ENCODE measurements at places on chromosomes 13 and 19.

DNA sequence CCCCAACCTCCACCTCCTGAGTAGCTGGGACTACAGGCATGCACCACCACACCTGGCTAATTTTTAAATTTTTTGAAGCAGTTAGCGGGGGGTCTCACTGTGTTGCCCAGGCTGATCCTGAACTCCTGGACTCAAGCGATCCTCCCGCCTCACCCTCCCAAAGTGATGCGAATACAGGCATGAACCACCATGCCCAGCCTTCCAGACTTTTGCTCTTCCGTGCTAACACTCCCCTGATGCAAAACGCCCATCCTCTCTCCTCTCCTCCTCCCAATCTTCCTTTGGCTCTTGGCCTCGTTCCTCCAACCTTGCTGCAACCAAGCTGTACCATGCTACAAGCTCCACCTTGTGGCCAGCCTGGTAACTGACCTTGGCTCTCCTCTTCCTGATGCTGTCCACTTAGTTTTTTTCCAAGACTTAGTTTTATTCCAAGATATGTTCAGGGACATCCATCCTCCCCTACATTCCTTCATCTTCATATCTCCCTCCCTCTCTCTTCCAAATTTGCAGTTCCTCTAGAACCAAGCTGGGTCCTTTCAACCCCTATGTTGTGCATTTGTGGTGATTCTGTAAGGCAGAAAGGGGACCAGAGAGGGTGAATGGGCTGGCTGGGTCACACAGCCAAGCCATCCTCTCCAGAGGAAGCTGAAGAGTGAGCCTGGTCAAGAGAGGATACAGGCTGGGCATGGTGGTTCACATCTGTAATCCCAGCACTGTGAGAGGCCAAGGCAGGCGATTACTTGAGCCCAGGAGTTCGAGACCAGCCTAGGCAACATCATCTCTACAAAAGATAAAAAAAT, 32.8 kb downstream of the TINCR start:
- DNase-seq = no peak

DNA sequence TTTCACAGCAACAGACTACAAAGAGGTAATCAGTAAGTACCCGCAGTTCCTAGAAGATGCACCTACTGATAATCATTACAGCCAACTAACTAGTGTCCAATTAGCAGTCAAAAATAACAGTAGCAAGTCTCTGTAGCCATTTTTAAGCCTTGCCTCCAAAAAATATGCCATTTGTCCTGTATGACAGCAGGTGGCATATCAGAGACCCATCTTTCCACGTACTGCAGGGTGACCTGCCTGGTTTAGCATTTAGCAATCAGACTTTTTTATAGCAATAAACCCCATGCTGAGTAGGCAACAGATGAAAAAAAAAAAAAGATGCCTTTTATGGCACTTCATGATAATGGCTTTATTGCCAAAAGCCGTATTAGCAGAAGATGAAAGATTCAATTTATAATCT, 155.3 kb upstream of the LSM14A start:
- DNase-seq = no peak

- DNase-seq = no peak
These were observed 762.1 kb upstream of the ARGLU1 start for GRCh38 chr13:107329991-107330390.

DNA sequence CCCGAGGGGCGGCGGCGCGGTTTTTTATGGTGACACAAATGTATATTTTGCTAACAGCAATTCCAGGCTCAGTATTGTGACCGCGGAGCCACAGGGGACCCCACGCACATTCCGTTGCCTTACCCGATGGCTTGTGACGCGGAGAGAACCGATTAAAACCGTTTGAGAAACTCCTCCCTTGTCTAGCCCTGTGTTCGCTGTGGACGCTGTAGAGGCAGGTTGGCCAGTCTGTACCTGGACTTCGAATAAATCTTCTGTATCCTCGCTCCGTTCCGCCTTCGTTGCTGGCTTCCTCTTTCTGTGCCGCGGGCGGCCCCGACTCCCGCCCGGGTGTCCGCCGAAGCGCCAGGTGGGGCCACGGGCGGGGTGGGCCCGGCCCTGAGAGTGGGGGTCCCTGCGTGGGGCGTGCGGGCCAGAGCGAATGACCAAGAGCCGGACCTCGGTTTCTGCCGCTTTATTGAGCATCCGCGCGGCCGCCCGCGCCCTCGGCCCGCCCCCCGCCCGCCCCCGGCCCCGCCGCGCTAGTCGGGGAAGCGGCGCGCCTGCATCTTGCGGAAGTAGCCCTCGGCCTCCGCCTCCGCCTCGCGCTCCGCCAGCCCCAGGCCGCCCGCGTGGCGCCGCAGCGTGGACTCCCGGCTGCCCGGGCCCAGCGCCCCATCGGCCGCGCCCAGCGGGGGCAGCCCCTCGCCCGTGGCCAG, 9.6 kb downstream of the PLPPR3 start:
- DNase-seq = no peak

DNA sequence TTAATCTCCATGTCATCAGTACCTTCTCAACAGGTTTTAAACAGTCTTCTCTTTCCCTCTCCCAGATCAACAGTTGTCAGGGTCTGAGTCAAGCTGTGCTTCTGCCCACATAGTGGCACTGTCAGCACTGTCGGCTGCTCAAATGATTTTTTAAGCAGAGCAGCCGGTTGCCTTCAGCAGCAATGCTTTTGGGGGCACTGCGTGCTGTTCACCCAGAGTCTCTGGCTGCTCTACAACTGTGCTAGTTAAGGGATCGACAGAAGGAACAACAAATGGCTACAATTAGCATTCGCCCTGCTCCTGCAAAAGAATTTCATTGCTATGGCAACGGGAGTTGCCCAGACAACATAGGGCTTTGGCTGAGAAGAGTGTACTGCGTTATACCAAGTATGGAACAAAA, 412.9 kb downstream of the DIAPH3 start:
- DNase-seq = no peak

DNA sequence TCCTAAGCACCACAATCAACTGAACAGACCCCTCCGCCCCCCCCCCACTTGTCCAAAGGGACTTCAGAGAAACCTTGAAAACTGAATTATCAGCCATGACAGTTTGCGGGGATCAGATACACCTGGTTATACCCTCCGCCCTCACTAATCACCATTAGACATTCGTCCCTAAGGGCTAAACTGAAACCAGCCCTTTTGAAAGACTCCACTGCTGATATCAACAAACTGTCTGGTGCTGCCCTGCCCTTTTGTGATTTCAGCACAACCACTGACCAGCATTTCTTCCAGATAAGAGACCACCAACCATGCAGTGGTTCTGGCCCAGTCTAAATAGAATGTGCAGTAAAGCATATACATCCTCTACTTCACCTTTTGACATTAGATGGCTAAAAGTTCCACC, 1422.9 kb downstream of the EFNB2 start:
- DNase-seq = no peak

- DNase-seq = no peak
These were observed 5.8 kb downstream of the ARHGAP35 start for GRCh38 chr19:46866407-46867136.

DNA sequence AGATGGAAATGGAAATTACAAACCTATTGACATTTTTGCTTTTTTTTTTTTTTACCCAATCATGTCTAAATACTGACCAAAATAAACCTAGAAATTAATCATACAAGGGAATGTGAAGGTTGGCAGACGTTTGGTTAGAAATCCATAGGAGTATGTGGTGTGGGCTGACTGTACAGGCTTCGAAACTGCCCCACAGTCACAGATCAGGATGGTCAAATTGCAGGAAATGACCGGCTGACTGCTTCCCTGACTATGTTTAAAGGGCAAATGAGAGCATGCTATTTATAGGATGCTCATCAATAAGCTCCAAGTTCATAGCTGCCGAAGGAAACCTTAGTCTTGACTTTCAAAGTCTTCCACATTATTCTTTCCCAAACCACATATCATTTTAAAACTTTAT, 118.4 kb downstream of the COG6 start:
- DNase-seq = no peak

- no peak for DNase-seq
These were observed 300.8 kb downstream of the EFNB2 start for GRCh38 chr13:106234636-106235035.

DNA sequence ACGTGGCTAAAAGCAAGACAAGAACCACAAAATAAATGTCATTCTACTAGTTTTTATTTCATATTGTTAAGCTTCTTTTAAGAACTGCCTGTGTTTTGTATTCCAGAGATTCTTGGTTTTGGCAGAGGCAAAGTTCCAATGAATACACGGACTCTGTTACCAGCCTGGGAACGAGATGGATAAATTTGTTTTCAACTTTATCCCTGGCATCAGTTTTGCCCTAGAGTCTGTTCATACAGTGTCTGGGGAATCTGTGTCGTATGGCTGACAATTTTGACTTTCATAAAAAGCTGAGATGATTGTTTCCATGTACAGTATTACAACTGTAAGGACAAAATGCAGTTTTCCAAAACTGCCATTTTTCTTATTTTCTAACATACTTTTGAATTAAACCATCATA, 327.6 kb downstream of the TBC1D4 start:
- DNase-seq = no peak

- no peak for DNase-seq
These were observed 54.8 kb upstream of the TEX29 start for GRCh38 chr13:111265701-111266035.

DNA sequence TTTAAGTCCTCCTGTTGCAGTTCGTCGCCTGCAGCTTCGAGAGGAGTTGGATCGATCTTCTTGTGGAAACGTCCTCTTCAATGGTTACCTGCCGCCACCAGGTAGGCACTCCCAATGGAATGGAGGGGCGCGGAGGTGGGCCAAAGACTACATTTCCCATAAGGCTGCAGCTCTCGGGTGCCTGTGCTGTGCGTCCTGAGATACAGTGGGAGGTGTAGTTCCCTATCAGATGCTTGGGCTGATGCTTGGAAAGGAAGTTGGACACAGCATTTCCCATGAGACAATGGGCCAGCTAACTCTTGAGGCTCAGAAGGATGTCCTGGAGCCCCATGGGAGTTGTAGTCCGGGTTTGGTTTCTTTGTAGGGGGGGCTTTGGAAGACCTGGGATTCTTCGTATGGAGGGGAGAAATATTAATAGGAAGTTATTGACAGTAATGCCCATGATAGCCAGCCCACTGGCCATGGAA, 1.8 kb downstream of the SHKBP1 start:
- DNase-seq = no peak

- DNase-seq = no peak
These were observed 55.2 kb downstream of the VWA8 start for GRCh38 chr13:41905600-41906254.

DNA sequence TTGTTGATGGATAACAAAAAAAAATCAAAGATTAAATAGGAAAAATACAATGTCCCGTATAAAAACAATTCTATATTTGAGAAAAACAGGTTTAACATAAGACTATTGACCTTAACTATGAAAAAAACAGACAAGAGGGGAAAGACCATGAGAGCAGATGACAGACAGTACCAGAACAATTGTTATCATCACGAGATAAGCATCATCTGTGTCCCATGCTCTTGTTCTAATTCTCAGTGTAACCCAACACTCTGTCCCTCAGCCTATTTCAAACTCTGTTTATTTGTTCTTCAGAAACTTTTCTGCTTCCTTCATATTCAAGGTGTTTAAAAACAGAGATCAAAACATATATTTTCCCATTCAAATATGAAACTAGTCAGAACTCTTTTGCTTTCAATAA, 216.4 kb downstream of the PCDH9 start:
- DNase-seq = no peak

- DNase-seq = no peak
These were observed 6.1 kb downstream of the SBNO2 start for GRCh38 chr19:1167687-1168571.

DNA sequence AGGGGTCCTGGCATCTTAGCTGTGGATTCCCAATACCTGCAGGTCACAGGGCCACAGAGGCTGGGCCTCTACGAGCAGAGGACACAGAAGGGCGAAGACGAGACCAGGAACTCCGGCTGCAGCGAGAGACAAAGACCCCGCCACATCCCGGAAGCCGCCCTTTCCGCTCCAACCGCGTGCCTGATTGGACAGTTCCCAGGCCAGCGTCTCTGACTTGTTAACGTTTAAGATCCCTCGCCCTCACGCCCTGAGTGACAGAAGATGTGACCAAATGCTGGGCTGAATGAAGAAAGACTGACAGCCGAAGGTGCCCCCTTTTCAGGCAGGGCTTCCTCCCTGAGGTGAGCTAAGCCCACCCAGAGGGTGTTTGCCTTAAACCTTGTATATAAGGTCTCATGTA, at the start of gene ZNF98:
ZNF98 (minus strand) TSS at position 136 of the 400 bp plus-strand sequence; CDS start at position 14, 122 bp downstream.
- no peak for DNase-seq

DNA sequence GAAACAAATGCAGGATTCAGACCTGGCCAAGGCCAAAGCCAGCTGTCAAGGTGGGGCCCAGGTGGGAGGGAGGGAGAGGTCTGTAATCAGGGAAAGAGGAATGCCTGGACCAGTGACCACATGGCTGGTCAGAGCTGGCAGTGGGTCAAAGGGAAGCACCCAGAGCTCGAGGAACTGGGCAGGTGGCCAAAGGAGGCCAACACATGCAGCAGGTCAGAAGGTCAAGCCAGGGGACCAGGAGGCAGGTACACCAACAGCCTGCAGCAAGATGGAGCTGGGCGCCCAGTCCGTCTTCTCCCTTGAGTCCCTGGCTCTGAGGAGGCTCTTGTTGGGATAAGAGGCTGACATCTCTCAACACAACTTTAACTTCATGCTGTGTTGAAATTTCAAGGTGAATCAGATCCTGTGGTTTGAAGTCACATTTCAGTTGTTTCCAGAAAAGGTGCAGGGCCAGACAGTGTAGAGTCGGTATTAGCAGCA, 17.1 kb downstream of the GPATCH1 start:
- no peak for DNase-seq

GRCh38 chr13:100363285-100363711, 225.3 kb downstream of the GGACT start:
- DNase-seq = no peak

DNA sequence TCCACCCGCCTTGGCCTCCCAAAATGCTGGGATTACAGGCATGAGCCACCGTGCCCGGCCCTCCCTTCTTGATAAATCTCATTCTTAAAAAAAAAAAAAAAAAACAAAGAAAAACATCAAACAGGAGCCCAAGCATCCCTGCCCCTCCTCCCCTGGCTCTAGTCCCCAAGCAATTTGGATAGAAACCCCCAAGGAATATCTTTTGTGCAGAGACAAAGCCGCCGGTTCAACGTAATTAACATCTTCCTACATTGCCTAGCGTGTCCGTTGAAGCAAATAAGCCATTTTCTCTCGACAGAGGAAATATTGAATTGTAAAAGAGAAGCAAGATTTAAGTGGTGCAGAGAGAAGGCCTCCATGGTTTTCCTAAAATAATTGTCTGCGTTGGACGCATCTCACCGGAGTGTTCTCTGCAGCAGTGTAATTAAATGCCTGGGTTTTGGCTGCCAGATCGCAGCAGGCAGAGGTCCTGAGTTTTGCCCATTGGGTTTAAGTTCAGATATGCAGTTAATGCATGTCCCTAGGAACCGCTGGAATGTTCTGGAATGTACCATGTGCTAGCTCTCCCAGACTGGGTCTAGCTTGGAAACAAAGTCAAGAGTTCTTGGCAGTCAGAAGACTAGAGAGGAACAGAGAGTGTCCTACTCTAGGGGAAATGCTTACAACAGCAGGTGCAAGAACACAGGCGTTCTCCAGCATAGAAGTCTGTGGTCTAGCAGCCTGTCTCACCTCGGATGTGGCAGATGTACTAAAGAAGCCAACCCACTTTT, 30.8 kb downstream of the PIN1 start:
- DNase-seq = no peak

GRCh38 chr13:36841391-36841790, 22.4 kb downstream of the RFXAP start:
- no peak for DNase-seq

Data from stimulated activated CD8-positive, alpha-beta memory T cell treated with anti-CD3 and anti-CD28 coated beads, Interleukin-7, amount 100 ng/mL, for 1 hour (primary cell).